ENCODE measurements at places on chromosomes 6 and 20. TPM values are rescaled to one million over a fixed set of nuclear protein-coding genes. Genes with fewer than 3 reads are reported as not detected.

Gene HBS1L
- total RNA-seq, result 41.7 TPM

Gene PGC
- total RNA-seq, result 3.4 TPM

Gene DEFB118
- not detected for total RNA-seq

DNA sequence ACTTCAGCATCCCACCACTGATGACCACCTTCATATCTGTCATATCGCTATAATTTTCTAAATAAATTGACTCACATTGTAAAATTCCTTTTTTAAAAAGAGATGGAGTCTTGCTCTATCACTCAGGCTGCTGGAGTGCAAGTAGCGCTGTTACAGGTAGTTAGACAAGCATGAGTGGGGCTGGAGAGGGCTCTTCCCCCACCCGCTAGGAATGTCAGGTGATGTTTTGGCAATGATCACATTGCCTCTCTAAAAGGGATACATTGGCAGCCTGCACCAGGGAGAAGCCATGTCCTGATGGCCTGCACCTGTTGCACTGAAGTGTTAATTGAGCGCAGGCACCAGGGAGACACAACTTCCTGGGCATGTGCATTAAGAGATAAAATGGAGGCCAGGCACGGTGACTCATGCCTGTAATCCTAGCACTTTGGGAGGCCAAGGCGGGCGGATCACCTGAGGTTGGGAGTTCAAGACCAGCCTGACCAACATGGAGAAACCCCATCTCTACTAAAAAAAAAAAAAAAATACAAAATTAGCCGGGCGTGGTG, 16.9 kb upstream of the SLC22A16 start:
- H3K4me1 ChIP-seq, result no peaks in the 10 kb centered on the region
- H3K27me3 ChIP-seq, result no peaks in the 10 kb centered on the region
- H3K4me3 ChIP-seq, result no peak overlapping the region
- no peak for DNase-seq
- H3K36me3 ChIP-seq, result no peaks in the 10 kb centered on the region
- H3K27ac ChIP-seq, result no peak overlapping the region

DNA sequence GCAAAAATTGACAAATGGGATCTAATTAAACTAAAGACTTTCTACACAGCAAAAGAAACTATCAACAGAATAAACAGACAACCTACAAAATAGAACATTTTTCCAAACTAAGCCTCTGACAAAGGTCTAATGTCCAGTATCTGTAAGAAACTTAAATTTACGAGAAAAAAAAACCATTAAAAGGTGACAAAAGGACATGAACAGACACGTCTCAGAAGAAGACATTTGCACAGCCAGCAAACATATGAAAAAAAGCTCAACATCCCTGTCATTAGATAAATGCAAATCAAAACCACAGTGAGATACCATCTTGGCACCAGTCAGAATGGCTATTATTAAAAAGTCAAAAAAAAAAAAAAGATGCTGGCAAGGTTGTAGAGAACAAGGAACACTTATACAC, 70.6 kb upstream of the GRIK2 start:
- no peak overlapping the region for H3K27ac ChIP-seq
- H3K36me3 ChIP-seq, result no peaks in the 10 kb centered on the region
- no peak overlapping the region for H3K4me3 ChIP-seq
- H3K4me1 ChIP-seq, result no peaks in the 10 kb centered on the region

DNA sequence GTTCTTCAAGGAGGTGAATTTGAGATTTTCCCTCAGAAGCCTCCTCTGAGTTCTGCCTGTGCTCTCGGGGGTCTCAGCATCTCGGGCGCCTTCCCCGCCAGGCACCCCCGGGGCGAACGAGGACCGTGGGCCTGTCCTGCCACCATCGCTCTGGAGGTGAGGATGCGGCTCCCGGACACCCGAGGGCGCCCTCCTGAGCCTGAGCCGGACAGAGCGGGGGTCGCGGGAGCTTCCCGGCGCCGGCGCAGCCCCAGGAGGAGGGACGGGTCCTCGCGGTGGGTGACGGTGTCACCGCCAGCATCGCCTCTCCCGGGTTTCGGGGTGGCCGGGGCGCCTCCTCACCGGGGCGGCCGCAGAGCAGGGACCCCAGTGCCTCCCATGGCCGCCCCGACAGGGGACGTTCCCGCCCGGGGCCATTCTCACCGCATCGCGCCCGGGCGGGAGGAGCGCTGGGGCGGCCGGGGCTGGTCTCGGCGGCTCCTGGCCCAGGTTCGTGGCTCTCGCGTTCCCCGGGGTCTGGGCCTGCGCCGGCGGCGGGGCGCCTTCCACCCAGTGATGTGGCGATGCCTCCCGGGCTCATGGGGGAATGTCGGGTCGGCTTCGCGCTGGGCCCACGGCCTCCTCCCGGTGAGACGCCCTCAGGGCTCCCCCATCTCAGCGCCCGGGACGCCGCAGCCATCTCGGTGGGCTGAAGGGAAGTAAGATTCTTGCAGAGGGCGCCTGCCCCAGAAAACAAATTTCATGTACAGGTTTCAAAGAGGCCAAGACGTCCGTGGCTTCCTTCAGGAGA, 210.5 kb downstream of the ERMARD start:
- peak; percentile 72 for DNase-seq
- H3K27me3 ChIP-seq, result no peaks in the 10 kb centered on the region
- peak overlapping the region; percentile 47 for H3K27ac ChIP-seq

DNA sequence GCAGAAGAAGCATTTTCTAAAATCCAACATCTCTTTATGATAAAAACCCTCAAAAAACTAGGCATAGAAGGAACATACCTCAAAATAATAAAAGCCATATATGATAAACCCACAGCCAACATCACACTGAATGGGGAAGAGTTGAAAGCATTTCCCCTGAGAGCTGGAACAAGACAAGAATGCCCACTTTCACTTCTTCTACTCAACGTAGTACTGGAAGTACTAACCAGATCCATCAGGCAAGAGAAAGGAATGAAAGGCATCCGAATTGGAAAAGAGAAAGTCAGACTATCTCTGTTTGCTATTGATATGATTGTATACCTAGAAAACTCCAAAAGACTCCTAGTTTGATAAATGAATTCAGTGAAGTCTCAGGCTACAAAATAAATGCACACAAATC, 7.9 kb upstream of the CDK19 start:
- H3K27me3 ChIP-seq, result no peaks in the 10 kb centered on the region
- peaks cover 10% of the 10 kb centered on the region for H3K4me1 ChIP-seq
- no peak for DNase-seq
- H3K4me3 ChIP-seq, result no peak overlapping the region
- H3K36me3 ChIP-seq, result no peaks in the 10 kb centered on the region
- no peak overlapping the region for H3K27ac ChIP-seq

- H3K36me3 ChIP-seq, result no peaks in the 10 kb centered on the region
- no peak overlapping the region for H3K27ac ChIP-seq
- H3K4me3 ChIP-seq, result no peak overlapping the region
Observed at GRCh38 chr6:28782113-28782673, 141.6 kb downstream of the TRIM27 start.

DNA sequence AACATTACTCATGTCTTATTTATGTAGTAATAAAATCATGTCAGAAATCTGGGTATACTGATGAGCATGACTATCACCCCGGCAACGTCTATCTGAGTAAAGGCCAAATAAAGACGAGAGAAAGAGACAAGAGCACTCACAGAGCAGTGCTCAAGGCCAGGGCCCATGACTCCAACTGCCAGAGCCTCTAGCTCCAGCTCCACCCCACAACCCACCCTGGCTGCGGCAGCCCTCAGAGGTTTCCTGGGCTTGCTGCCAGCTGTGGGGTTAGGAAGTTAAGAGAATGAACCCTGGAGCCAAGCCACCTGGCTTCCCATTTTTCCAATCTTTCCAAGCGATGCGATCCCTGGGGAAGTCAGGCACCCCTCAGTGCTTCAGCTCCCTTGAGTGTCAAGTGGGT, 92.0 kb upstream of the PAX1 start:
- no peaks in the 10 kb centered on the region for H3K27me3 ChIP-seq
- H3K36me3 ChIP-seq, result no peaks in the 10 kb centered on the region
- H3K27ac ChIP-seq, result no peak overlapping the region
- DNase-seq, result no peak

DNA sequence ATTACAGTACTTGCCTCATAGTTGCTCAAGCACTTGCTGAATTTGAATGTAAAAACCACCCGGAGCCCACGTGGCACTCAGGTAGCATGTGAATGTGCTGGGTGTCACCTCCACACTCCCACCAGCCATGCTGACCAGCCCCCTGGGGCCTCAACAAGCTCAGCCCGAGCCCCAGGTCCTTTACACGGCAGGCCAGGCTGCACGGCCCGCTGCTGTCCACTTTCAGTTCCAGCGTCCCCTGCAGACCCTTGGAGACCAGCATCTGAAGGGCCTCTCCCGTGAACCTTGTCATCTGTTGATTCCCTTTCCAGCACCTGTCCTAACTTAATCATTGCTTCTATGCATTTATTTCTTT, 33.3 kb upstream of the ZBP1 start:
- H3K4me3 ChIP-seq, result no peak overlapping the region
- H3K4me1 ChIP-seq, result peaks cover 15% of the 10 kb centered on the region
- H3K36me3 ChIP-seq, result peaks cover 19% of the 10 kb centered on the region
- no peak overlapping the region for H3K27ac ChIP-seq

DNA sequence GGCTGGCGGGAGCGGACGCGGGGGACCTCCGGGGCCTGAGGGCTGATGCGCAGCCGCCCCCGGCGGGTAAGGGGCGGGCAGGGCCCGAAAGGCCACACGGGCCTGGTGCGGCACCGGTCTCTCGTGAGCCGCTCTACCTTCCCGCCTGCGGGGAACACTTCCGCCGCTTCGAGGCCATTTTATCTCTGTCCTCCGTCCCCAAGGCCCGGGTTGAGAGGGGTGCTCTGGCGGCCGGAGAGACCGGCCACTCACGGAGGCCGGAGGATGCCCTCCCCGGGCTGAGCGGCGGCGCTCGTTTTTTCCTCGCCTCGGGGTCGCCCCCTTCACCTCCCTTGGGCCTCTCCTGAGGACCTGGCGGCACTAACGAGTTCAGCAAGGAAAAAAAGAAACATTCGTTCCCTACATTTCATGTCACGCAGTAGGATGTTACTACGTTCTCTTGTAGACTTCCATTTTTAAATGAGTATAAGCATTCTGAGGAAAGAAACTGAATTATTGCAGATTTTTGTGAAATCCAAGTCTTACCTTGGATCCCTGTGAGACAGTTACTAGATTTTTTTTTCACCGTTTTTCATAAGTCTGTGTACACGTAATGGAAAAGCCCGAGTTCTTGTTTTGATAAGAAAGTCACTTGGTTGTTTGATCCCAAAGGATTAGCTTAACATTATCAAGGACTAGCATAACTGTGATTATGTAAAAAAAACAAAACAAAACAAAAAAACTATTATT, 575 bp downstream of the WTAP start:
- peak overlapping the region; percentile 79 for H3K4me3 ChIP-seq

DNA sequence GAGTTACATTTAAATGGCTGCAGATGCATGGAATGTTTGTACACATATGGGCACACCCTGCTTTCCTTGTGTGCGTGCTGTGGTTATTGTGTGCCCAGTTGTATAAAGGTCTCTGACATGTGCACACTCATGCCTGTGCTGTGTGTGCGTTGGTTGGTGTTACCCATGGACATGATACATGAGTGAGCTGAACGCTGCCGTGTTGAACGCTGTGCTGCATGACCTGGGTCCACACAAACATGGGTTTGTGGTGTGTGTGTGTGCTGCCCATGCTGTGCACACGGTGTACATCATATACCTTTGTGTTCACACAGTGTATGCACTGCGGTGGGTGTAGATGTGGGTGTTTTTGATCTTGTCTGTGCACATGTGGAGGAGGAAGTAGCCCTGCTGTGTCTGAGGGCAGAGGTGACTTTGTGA, 54.4 kb downstream of the TOX2 start:
- no peaks in the 10 kb centered on the region for H3K36me3 ChIP-seq
- H3K27me3 ChIP-seq, result no peaks in the 10 kb centered on the region
- no peak overlapping the region for H3K4me3 ChIP-seq

- H3K27ac ChIP-seq, result no peak overlapping the region
- H3K27me3 ChIP-seq, result no peaks in the 10 kb centered on the region
- H3K36me3 ChIP-seq, result no peaks in the 10 kb centered on the region
- no peaks in the 10 kb centered on the region for H3K4me1 ChIP-seq
- no peak for DNase-seq
Observed at GRCh38 chr6:8229915-8230756, 127.8 kb upstream of the EEF1E1 start.

DNA sequence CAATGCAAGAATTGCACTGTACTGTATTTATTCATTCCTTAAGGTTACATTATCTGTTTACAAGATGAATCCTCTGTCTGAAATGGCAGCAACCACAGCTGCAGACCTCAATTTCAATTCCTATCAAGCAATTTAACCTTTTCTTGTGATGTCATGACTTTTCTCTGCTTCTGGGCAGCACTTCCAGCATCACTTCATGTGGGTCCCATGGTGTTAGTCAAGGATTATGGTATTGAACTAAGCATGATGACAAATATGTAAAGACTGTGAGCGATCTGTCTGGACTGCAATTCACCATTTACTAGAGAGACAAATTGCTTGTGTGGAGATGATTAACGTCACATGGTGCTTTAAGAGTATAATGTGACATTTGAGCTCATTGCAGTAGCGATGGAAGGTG, 90.5 kb upstream of the CCN2 start:
- H3K27me3 ChIP-seq, result no peaks in the 10 kb centered on the region
- H3K4me3 ChIP-seq, result no peak overlapping the region
- H3K36me3 ChIP-seq, result no peaks in the 10 kb centered on the region

- H3K27ac ChIP-seq, result no peak overlapping the region
- H3K4me3 ChIP-seq, result no peak overlapping the region
- no peak for DNase-seq
- H3K4me1 ChIP-seq, result no peaks in the 10 kb centered on the region
Observed at GRCh38 chr20:52118016-52118623, 73.5 kb downstream of the ZFP64 start.

- H3K27ac ChIP-seq, result no peak overlapping the region
- no peak overlapping the region for H3K4me3 ChIP-seq
- H3K4me1 ChIP-seq, result no peaks in the 10 kb centered on the region
- H3K36me3 ChIP-seq, result no peaks in the 10 kb centered on the region
Observed at GRCh38 chr6:137552809-137553208, 58.6 kb upstream of the OLIG3 start.

- DNase-seq, result no peak
- no peak overlapping the region for H3K27ac ChIP-seq
- H3K4me3 ChIP-seq, result no peak overlapping the region
Observed at GRCh38 chr6:113846577-113846976, 10.6 kb upstream of the MARCKS start.

DNA sequence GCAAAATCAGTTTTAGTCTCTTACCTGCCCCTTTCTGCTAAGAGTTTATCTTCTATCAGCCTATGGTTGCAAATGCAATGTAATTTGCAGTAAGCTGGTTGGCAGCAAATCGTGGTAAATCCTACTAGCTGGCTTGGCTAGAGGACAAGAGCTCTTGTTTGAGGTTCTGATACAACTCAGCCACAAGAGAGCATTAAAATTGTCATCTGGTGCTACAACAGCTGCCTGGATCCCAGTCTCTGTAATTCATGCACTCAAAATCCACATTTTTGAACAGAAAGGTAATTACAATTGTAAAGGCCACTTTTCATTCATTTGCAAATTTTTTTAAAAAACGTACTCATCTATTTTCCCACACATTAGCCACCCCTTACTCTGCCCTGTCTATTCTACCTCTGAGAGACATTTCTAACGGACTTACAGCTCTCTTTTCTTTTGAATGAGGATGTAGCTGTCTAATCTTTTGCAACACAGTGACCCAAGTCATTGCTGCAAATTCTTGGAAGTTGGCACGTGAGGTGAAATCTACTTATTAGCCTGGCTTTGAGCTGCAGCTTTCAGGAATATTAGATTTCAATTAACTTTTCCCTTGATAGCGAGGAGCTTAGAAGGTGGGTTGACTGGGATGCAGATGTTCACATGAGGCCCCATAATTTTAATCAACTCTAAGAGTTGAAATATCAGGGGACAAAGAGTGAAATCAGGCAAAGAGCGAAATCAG, 54.0 kb upstream of the FAM184A start:
- no peaks in the 10 kb centered on the region for H3K36me3 ChIP-seq
- H3K4me3 ChIP-seq, result no peak overlapping the region
- no peak for DNase-seq
- no peak overlapping the region for H3K27ac ChIP-seq
- H3K27me3 ChIP-seq, result no peaks in the 10 kb centered on the region

Data from vagina (tissue), 2 donors.